ENCODE measurements at places on chromosomes 5 and 9. TPM values are rescaled to one million over a fixed set of nuclear protein-coding genes. Genes with fewer than 3 reads are reported as not detected.

- DNase-seq = no peak
Measured at GRCh38 chr9:72274916-72275315, 90.1 kb downstream of the ZFAND5 start.

DNA sequence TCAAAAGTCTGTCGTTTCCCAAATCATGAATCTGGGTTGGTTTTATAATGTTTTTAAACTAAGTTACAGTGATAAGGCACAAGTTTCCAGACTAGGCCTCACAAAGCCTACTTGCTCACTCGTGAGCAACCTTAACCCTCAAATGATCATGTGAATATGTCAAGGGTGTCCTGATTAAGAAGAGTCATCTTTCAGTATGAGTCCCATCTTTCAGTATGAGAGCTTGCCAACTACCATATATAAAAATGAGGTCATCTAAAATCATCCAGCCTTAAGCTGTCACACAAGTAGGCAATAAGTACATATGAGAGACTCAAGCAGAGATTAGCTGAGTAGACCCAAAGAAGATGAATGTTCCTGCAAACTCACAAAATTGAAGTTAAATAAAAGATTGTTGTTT is 668.4 kb upstream of the FAM174A start:
- DNase-seq = no peak

GRCh38 chr9:2743937-2744529 is 26.7 kb downstream of the KCNV2 start:
- no peak for DNase-seq

ZNF367 gene
- 2.2 TPM for total RNA-seq

PCSK1 gene
- 0.41 TPM for total RNA-seq

NAIP gene
- 13.7 TPM for total RNA-seq

IARS1 gene
- total RNA-seq = 50.4 TPM

GRCh38 chr5:33933723-33934169 is 2.4 kb upstream of the RXFP3 start:
- no peak for DNase-seq

TAF11L6 gene
- not detected for total RNA-seq

TENT4A gene
- 14.8 TPM for total RNA-seq

DNA sequence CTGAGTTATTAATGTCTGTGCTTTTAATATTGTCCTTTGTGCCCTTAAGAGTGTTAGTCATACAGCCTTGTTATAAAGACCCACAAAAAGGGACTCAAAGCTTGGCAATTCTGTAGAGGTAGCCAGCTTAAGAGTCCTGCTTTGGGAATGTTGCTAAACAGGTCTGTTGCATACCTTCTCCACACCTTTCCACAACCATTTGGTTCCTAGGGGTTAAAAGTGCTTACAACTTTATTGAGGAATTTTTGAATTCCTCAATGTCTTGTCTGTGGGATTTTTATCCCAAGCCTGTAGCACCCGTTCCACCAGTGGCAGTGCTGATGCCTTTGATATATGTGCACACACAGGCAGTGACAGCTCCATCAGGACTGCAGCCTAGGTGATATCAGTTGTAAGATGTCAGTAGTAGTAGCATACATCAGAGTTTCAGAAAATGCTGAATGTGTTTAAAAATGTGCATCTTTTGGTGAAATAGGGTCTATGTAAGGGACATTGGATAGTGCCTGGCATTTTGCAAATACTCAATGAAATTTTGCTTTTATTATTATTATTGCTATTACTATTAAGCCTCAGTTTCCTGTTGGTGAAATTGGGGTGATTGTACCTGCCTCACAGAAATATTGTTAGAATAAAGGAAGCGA is 68.5 kb downstream of the WWC1 start:
- DNase-seq = no peak

GRCh38 chr5:115749016-115749415 is 67.4 kb downstream of the CDO1 start:
- DNase-seq = no peak

MTAP gene
- total RNA-seq = 19.6 TPM

DNA sequence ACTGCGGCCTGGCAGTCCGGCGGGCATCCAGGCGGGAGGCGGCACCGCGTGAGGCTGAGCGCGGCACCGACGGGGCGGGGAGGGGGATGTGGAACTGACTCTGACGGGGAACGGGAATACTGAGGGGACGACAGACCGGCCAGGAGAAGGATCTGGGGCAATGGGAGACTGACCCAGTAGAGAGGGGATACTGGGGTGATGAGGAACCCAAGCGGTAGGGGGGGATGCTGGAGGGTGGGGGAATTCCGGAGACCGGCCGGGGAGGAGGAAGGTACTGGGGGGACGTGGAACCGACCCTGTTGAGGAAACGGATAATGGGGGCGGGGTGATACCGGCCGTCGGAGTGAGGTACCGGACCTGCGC is 423 bp downstream of the IPPK start:
- peak; percentile 60 for DNase-seq

- DNase-seq = no peak
Measured at GRCh38 chr5:125976421-125977000, 446.7 kb upstream of the GRAMD2B start.

LECT2 gene
- not detected for total RNA-seq

DNA sequence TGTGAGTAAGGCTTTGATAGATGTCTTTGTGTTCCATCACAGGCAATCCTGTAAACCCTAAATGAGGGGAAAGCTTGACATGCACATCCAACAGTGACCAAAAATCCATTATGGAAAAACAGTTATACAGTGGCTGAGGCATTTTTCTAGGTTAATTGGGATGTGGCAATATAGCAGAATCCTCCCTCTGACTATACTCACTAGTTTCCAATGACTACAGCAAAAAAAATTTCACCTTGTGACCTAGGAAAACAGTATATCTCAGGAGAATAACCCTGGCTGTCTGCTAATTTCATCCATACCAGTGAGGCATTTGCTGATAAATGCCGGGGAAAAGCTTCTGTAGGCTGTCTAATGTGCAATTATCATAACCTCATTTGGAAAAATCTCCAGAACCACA is 49.9 kb upstream of the SNCAIP start:
- DNase-seq = no peak

- DNase-seq = no peak
Measured at GRCh38 chr9:110468950-110469349, 110.6 kb downstream of the SVEP1 start.

DNA sequence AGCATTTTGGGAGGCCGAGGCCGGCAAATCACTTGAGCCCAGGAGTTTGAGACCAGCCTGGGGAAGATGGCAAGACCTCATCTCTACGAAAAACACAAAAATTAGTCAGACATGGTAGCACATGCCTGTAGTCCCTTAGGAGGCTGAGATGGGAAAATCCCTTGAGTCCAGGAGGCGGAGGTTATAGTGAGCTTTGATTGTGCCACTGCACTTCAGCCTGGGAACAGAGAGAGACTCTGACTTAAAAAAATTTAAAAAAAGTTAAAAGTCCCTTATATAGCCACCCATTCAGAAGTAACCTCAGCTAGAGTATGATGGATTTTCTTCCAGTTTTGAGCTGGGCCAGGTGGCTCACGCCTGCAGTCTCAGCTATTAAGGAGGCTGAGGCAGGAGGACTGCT is 72.4 kb downstream of the UGCG start:
- DNase-seq = no peak

DNA sequence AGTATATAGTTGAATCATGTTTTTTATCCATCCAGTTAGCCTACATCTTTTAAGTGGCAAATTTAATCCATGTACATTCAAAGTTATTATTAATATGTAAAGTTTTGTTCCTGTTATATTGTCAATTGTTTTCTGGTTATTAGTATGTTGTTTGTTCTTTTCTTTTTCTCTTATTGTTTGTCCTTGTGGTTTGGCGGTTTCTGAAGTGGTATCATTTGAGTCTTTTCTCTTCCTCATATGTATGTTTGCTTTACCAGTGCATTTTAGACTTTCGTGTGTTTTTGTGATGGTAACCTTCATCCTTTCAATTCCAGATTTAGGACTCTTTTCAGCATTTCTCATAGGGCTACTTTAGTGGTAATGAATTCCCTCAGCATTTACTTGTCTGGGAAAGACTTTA is 130.4 kb upstream of the RFX3 start:
- DNase-seq = no peak

GRCh38 chr9:13705373-13705772 is 425.9 kb upstream of the MPDZ start:
- peak; percentile 22 for DNase-seq

DNA sequence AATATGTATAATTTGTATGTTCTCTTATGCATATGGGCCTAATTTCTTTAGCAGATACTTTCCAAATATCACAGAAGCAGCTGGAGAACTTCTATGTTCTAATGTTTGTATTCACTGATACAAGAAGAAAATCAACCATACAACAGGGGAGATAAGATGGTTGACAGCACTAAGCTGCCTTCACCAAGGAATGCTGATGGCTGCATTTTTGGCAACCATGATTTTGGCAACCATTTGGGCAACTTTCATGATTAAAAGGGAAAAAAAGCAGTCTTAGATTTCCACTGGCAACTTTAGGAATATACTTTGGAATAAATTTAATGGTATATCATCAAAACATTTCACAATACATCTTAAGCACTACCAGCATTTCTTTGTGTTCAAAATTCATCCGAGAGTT is 740.3 kb upstream of the CDH6 start:
- no peak for DNase-seq

- DNase-seq = no peak
Measured at GRCh38 chr5:122259995-122260394, 52.0 kb upstream of the SNCAIP start.

TAF11L5 gene
- not detected for total RNA-seq

DNA sequence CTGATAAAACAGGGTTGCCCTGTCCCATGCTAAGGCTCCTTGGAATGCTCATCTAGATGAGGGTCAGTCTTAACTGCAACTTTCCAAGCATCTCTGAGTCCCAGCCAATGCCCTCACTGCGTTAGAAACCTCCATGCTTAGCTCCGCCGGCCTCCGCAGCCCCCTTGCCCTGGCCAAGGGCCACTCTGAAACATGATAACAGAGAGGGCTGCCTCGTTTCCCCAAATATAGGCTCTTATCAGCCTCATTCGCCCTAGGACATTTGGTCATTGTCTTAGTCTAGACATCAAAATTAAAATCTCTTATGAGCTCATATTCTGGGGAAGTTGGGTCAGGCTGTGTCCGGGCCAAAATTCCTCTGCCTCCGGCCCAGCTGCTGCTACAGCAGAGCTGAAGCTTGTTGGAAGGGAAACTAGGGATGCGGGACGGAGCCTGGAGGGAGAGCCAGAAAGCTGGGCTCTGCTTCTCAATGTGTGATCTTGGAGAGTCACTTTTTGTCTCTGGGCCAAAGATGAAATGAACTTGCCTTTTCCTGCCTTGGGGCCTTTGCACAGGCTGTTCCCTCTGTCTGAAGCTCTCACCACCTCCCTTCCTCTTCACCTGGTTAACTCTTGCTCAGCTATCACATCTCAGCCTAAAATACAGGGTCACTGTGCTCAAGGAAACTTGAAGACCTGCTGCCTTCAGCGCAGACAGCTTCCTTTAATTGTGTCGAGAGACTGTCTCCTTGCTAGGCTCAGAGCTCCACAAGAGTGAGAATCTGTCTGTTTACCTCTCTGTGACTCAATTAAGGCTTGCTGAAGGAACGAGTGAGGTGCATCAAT is 191.3 kb downstream of the RGS3 start:
- peak; percentile 87 for DNase-seq

Data from left cardiac atrium (tissue), 4 donors.